Calu3 (cell line): ENCODE measurements at places on chromosomes 11 and 22. TPM values are rescaled to one million over a fixed set of nuclear protein-coding genes. Genes with fewer than 3 reads are reported as not detected.

DNA sequence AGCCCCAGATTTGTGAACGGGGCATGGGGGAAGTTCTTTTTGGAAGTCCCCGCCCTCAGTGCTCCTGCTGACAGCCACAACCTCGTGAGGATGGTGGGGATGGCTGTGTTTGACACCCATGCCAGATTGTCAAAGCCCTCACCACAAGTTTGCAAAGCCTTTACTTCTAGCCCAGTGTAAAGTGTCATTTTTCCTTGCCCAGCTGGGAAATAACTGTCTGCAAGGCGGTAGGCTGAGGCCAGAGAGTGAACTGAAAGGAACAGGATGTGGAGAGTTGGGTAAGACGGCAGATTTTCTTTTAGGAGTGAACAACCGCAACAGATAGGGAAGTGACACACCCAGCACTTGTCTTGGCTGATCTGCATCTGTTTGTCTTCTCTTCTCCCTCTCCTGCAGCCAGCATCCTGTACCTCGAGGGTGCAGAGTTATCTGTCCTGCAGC lies 13.6 kb downstream of the IL17RA start:
- no peaks in the 10 kb centered on the region for H3K4me1 ChIP-seq
- H3K27ac ChIP-seq = no peak overlapping the region
- no peaks in the 10 kb centered on the region for H3K27me3 ChIP-seq
- H3K36me3 ChIP-seq = no peaks in the 10 kb centered on the region
- H3K4me3 ChIP-seq = no peak overlapping the region

DNA sequence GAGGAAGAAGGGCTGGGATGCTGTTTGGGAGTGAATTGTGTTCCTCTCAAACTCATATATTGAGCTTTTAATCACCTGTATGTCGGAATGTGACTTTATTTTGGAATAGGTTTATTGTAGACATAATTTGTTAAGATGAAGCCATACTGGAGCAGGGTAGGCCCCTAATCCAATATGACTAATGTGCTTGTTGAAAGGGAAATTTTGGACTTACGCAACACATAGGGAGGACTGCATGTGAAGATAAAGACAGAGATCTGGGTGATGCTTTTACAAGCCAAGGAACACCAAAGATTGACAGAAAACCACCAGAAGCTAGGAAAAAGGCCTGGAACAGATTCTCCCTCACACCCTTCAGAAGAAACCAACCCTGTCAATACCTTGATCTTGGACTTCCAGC lies 43.2 kb upstream of the OVCH2 start:
- DNase-seq = no peak
- H3K36me3 ChIP-seq = no peaks in the 10 kb centered on the region
- H3K4me3 ChIP-seq = no peak overlapping the region
- no peaks in the 10 kb centered on the region for H3K4me1 ChIP-seq

GRCh38 chr22:25021976-25022711 lies 69.6 kb downstream of the KIAA1671 start:
- H3K4me1 ChIP-seq = peaks cover 35% of the 10 kb centered on the region
- H3K36me3 ChIP-seq = no peaks in the 10 kb centered on the region
- no peaks in the 10 kb centered on the region for H3K27me3 ChIP-seq
- no peak for DNase-seq
- H3K4me3 ChIP-seq = no peak overlapping the region
- H3K27ac ChIP-seq = no peak overlapping the region

The TENM4 gene
- total RNA-seq = not detected in 2 replicates

GRCh38 chr11:125559888-125560287 lies 9.4 kb upstream of the EI24 start:
- DNase-seq = no peak
- H3K4me1 ChIP-seq = no peaks in the 10 kb centered on the region
- H3K4me3 ChIP-seq = no peak overlapping the region
- no peaks in the 10 kb centered on the region for H3K36me3 ChIP-seq
- H3K27me3 ChIP-seq = no peaks in the 10 kb centered on the region

DNA sequence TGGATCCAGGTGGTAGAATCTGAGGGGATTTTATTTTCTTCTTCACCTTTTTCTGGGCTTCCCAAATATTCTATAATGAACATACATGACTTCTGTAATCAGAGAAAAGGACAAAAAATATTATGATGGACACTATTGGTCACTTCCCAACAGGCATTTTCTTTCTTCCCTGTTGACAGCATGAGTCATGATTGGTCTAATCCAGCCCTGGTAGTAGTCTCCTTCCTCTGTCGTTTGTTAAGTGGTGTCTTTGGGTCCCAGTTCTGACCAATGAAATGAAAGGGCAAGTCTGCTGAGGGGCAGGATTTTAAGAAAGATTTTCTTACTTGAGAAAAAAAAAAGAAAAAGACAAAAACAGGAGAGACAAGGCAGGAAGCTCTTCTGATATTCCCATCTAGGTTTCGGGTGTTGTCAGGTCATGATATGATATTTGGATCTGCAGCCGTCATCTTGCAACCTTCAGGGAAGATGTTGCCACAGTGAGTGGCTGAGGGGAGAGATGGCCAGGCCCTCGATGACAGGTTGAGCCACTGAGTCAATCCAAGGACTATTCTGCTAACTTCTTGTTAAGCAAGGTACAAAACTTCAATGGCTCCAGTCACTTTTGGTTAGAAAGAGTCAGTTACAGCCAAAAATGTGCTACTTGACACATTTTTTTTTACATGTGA lies 23.3 kb upstream of the PLEKHB1 start:
- DNase-seq = no peak
- no peaks in the 10 kb centered on the region for H3K4me1 ChIP-seq

The USH1C gene
- total RNA-seq = 17.5 and 32.1 TPM in 2 replicates

The CHID1 gene
- total RNA-seq = 134 and 150 TPM in 2 replicates

DNA sequence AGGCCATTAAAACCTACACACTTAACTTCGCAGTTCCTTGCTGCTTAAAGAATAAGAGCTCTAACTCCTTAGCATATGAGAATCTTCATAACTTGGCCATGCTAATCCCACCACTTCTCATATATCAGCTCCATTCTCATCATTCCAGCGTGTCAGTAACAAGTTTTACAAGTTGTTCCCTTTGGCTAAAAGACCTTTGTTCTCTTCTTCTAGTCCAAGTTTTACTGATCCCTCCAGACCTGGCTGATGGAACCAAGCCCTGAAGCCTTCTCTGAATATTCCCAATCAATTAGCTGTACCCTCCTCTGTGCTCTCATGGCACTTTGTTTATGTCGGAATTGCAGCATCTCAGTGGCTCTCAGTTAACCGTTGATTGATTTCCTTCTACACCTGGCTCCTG lies 35.8 kb downstream of the GAB2 start:
- H3K4me1 ChIP-seq = peaks cover 10% of the 10 kb centered on the region
- H3K27me3 ChIP-seq = no peaks in the 10 kb centered on the region
- H3K27ac ChIP-seq = no peak overlapping the region
- H3K4me3 ChIP-seq = no peak overlapping the region

The SERPING1 gene
- total RNA-seq = 61.8 and 112 TPM in 2 replicates

DNA sequence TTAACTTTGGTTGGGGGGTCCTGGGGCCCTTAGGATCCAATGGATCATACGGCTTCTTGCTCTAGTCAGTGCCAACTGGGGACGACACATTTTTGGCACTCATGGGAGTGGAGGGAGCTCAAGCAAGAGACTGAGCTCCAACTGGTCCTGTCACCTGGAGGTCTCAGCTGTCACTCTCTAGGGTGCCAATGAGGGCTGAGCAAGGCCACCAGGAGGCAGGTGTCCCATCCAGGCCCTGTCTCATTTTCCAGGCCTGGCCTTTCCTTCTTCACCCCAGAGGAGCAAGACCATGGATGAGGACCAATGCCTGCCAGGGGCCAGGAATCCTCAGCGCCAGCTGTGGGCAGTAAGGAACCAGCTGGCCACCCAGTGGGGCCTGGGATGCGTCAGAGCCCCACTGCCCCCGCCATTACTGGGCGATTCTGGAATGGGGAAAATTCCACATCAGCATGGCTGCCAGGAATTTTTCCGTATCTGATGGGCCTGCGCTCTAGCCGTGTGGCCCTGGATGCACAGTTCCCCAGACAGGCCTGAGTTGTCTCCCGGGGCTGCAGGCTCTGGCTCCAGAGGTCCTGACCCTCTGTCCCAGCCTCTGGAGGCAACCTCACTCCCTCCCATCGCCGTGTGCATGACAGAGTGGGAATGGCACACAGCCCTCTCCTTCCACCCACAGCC lies 669 bp upstream of the GAL3ST1 start:
- H3K4me3 ChIP-seq = peak overlapping the region; percentile 58
- no peak for DNase-seq
- no peak overlapping the region for H3K27ac ChIP-seq
- H3K27me3 ChIP-seq = no peaks in the 10 kb centered on the region
- peaks cover 50% of the 10 kb centered on the region for H3K36me3 ChIP-seq

DNA sequence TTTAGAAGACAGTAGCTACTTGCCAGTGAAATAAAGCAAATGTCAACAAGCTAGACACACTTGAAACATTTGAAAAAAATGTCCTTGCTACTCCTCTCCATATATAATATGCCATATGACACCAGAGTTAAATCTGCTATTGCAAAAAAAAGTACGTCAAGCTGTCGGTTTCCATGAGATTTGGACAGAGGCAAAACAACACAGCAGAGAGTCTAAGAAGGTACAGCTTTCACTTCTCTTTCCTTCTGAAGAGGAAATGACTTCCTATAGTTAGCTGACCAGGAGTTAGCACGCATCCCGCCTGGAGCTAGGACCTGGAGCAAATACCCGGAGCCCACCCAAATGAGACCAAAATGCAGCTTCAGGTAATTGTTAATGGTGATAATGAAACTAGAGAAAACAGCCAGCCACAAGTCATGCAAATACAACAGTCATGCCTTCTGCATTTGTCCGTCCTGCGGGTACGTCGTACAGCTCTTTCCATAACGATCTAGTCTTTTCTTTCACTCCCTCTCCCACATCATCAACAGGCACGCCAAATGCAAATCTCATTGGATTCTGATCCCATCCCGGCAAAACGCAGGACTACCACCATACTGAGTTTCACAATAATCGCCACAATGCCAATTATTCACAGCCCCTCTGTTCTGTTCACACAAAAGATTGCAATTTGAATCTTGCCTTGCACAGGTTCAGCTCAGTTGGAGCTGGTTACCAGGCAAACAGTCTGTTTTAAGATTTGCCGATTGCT lies 395.0 kb upstream of the CCDC90B start:
- no peak overlapping the region for H3K4me3 ChIP-seq
- DNase-seq = no peak
- H3K4me1 ChIP-seq = no peaks in the 10 kb centered on the region
- peaks cover 34% of the 10 kb centered on the region for H3K27me3 ChIP-seq
- H3K36me3 ChIP-seq = no peaks in the 10 kb centered on the region

DNA sequence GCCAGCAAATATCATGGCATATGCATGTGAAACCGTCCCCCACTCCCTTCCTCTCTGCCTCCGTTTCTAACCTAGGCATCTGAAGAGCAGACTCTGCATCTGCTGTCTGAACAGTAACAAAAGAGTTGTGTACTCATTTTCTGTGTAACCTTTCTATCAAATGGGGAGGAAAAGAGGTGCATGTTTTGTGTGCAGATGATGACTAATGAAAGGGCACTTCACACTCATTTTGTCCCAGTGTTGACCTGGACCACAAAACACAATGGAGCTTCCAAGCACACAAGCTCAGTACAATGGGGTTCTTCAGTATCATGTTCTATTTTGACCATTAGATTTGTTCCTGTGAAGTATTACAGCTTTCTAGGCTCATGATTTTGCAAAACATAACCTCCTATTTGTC lies 13.0 kb downstream of the JHY start:
- no peak overlapping the region for H3K27ac ChIP-seq
- peaks cover 19% of the 10 kb centered on the region for H3K4me1 ChIP-seq
- DNase-seq = no peak
- H3K4me3 ChIP-seq = no peak overlapping the region

- peaks cover 42% of the 10 kb centered on the region for H3K27me3 ChIP-seq
- H3K36me3 ChIP-seq = peaks cover 7% of the 10 kb centered on the region
- no peak overlapping the region for H3K4me3 ChIP-seq
- DNase-seq = no peak
- H3K4me1 ChIP-seq = peaks cover 17% of the 10 kb centered on the region
Observed at GRCh38 chr11:114192841-114193389, 103.3 kb upstream of the NNMT start.

GRCh38 chr11:128929468-128929867 lies 13.2 kb downstream of the TP53AIP1 start:
- peak; percentile 6 for DNase-seq
- no peak overlapping the region for H3K27ac ChIP-seq
- H3K4me3 ChIP-seq = no peak overlapping the region
- H3K36me3 ChIP-seq = no peaks in the 10 kb centered on the region

DNA sequence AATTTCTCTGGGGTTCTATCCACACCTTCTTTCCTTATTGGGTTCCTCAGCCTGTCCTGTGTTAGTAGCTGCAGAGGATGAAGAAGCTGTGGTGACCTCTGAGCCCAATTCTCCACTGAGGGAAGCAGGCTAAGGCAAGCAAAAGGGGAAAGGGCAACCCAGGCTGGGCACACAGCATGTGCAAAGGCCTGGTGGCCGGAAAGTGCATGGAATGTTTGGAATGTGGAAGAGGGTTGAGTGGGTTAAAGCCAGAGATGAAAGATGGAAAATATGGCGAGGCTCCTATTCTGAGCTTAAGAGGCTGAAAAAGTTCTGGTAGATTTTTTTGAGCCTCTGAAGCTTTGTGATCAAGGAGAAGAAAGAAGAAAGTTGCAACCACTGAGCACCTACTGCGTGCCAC lies 247.1 kb downstream of the MIAT start:
- no peak overlapping the region for H3K27ac ChIP-seq
- no peaks in the 10 kb centered on the region for H3K36me3 ChIP-seq
- no peak for DNase-seq
- H3K4me3 ChIP-seq = no peak overlapping the region
- peaks cover 54% of the 10 kb centered on the region for H3K27me3 ChIP-seq
- H3K4me1 ChIP-seq = peaks cover 21% of the 10 kb centered on the region

The GRM5 gene
- total RNA-seq = 8.3 and 9.2 TPM in 2 replicates

DNA sequence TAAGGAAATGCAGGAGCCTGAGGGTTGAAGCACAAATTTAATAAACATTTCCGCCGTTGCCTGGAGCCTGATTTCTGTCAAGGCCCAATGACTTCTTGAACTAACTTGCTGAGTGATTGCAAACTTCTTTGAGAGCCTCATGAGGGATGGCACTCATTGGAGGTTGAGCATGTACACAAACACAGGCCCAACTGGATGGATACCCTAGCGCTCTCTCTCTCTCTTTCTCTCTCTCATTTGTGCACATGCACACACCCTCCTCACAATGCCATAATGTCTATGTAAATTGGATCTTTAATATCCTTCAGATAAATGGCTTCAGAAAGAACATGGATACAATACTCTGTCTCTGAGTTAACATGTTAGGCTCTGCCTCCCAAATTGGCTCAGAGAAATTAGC lies 597.7 kb upstream of the CADM1 start:
- H3K4me3 ChIP-seq = no peak overlapping the region
- DNase-seq = no peak
- H3K27me3 ChIP-seq = peaks cover 8% of the 10 kb centered on the region

DNA sequence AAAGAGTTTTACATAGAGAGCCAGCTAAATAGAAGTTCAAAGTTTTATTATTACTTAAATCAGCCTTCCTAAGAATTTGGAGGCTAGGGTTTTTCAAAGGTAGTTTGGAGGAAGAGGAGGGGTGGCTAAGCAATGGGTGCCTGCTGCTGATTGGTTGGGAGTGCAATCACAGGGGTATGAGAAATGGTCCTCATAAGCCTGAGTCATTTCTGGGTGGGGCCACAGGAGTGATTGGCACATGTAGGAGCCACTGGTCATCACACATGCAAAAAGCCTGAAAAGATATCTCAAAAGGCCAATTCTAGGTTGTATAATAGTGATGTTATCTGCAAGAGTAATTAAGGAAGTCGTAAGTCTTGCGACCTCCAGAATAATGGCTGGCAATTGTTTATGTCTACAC lies 12.9 kb downstream of the OR51L1 start:
- peaks cover 15% of the 10 kb centered on the region for H3K27me3 ChIP-seq
- no peak for DNase-seq
- H3K4me1 ChIP-seq = no peaks in the 10 kb centered on the region
- H3K4me3 ChIP-seq = no peak overlapping the region
